ENCODE measurements at places on chromosomes 1 and 21.

GRCh38 chr1:55213151-55213884 lies 1.8 kb downstream of the USP24 start:
- DNase-seq: no peak

DNA sequence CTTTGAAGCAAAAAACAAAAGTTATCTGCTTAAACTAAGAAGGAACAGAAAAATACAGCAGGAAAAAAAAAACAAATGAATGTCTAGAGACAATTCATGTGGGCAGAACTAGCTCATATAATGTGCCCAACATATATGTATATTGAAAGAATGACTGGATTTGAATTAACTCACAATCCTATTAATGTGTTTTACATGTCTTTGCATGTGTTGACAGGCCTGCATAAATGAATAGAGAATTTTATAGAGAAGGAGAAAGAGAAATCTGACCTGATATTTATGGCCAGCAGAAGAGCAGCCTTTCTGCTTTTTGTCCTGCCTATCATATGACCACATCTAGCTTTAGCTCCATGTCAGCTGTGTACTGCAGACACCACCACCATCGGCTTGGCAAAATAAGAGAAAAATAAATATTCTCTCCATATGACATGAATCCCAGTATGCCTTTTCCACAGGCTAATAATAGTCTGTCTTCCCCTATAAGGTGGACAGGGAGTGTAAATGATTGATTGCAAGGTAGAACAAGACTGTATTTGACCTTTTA lies 171.5 kb upstream of the PALMD start:
- DNase-seq: no peak

DNA sequence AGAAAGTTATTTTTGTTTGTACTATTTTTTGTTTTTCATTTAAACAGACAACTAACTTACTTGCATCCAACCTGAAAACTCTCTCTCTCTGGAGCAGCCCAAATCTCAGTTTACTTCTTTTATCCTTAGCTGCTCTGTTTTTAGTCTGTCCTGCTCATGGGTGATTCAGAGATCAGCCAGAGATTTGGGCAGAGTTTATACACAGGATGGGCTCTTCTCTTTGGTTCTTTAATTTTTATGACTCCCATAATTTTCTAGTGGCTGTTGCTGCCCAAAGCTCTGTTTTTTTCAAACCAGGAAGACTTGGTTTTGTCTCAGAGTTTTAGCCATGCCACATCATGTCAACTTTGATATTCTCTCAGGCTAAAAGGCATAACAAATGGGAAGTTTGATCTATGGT lies 86.8 kb upstream of the CD55 start:
- no peak for DNase-seq

DNA sequence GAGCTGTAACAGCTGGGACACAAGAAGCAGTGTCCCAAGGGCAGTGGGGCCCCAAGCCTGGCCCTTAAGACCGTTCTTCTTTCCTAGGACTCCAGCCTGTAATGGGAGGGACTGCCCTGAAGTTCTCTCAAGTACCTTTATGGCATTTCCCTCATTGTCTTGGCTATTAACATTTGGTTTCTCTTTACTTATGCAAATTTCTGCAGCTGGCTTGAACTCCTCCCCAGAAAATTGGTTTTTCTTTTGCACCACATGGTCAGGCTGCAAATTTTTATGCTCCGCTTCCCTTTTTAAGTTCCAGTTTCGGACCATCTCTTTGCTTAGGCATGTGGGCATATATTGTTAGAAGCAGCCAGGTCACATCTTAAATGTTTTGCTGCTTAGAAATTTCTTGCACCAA lies 3.1 kb upstream of the MROH9 start:
- DNase-seq: no peak
